ENCODE measurements at places on chromosomes 11 and 22. TPM values are rescaled to one million over a fixed set of nuclear protein-coding genes. Genes with fewer than 3 reads are reported as not detected.

The KCNJ5 gene
- not detected for total RNA-seq

The CLDN5 gene
- total RNA-seq = not detected

- no peak for DNase-seq
These were observed 166.3 kb downstream of the TMEM135 start for GRCh38 chr11:87203907-87204602.

DNA sequence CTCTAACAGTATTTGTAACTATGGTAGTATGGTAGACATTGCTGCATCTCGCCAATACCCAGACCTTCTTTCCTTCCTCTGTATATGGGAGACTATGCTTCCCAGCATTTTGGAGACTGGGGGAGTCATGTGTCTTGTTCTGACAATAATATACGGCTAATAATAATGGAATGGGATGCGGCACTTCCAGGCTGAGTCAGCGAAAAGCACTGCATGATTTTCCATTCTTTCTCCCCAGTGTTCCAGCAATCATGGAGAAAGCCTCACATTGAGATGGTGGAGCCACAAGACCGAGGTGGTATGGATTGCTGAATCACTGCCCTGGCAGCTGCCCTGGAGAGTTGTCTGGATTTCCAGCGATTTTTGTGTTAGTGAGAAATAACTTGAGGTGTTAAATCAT is 77.1 kb upstream of the FIBIN start:
- no peak for DNase-seq

GRCh38 chr11:720017-720641 is 14.1 kb downstream of the EPS8L2 start:
- no peak for DNase-seq

GRCh38 chr11:21511835-21512440 is 680.9 kb upstream of the ANO5 start:
- peak; percentile 3 for DNase-seq

DNA sequence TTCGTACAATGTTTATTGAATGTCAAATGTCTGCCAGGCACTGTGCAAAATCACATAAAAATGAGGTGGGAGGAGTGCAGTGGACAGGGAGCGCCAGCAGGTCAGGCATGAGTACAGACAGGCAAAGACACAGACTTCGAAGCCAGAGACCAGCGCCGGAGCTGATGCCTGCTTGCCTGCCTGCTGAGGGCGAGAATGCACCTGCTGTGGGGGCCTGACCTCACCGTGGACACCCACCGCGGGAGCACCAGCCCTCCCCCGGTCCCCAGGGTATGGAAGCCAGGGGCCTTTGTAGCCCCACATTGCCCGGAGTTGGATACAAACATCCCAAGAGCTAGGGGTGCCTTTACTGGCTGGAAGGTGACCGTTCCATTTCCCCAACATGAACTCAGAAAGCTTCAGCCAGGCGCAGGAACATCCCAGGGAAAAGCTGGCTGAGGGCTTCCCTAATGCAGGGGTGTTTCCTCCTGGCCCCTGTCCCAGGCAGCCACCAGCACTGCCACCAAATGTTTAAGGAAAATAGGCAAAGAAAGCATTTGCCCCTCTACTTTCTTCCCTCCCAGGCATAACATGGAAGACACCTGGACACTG is 17.9 kb downstream of the IFITM10 start:
- DNase-seq = no peak

DNA sequence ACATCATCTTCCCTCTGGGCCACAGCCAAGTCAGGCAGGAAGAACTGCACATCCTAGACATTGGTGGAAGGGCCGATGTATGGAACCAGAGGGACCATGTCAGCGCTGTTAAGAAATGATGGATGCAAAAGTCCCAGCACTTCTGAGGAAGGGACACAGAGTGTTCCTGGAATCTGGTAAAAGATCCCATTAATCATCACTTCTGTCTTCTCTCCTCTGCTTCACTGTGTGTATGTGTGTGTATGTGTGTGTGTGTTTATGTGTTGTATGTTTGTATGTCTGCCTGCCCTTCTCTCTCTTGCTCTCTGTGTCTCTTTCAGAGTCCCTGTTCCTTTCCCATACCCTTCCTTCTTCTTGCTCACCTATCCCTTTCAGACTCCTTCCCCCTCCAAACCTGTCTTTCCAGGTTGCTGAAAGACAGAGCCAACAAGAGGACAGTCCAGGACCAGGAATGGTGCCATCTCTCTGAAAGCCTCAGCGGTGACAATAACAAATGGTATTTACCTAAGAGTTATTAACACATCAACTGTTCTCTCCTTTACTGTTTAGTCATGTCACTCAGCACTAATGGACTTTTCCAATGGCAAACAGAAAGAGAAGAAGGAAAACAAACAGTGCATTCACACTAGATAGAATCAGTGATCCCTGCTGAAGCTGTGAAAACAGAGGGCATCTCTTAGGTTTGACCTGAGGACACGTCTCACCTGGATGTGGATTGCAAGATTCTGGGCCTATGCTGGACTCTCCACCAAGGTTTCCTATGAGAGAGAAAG is 47.1 kb downstream of the EHF start:
- DNase-seq = no peak

- no peak for DNase-seq
These were observed 34.5 kb downstream of the RTN4R start for GRCh38 chr22:20233351-20234313.

DNA sequence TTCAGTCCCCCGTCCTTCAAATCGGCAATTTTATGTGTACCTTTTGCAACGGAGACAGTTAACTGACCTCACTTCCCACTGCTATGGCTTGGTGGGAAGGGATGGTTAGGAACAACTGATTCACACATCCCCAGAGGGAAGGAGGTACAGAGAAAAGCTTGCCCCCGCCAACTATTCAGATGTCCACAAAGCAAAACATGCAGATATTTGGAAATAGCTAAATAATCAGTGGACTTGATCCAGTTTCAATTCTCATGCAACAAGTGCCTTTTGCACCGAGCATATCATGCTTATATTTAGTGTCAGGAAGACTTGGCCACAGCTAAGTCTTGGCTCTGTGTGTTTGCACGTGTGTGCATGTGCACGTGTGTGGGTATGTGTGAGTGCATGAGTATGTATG is 144.6 kb downstream of the SNX19 start:
- no peak for DNase-seq

DNA sequence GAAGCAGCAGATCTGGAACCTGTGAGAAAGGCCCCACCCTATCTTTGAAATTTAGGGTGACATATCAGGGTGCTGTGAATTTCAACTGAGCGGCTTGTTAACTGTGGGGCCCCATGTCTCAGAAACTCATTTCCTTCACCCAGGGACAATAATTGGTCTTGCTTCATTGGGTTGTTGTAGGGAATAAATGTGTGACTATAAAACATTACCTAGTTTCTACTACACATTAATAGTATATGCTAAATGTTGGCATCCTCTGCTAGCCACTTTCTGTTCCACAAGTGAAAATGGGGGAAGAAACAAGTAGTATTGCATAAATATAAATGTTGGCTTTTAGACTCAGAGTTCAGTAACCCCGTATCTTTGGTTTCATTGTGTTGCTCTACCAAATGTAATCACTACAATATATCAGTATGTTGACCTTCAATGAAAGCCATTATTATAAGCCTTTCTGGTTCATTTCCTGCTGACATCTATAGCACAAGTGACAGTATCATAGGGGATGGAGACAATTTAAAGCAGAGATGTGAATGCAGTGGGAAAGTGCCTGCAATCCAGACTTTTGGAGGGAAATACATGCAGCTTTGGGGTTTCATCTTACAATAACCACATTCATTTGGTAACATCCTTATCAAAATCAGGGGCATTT is 905.5 kb upstream of the RAG2 start:
- DNase-seq = no peak

Measured in Daoy (cell line).